Activated effector memory CD4-positive, alpha-beta T cell treated with Interleukin-2 at 50 U/mL for 16 hours (primary cell): ENCODE measurements at places on chromosomes 12 and 14.
A peak's percentile ranks its signal among the peaks of the same experiment; 100 is the strongest.

DNA sequence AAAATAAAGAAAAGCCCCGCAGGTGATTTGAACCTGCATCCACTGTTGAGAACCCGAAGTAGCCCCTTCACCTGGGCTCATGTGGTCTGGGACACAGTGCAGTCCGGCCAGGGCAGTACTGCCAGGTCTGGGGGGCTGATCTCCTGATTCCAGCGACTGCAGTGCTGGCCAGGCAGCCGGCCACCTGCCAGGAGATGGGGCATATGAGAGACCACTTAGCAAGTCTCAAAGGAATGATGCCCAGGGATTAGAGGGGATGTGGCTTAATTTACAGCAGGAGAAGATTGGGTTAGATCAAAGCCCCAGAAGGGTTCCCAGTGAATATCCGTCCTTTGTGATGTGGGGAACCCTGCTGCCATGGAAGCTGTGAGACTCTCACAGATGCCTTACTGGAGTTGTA lies 113.3 kb downstream of the PRMT8 start:
- no peak for DNase-seq

GRCh38 chr14:95484296-95484695 lies 32.2 kb downstream of the SYNE3 start:
- DNase-seq = no peak

- DNase-seq = no peak
These were observed 96.1 kb downstream of the PPHLN1 start for GRCh38 chr12:42421844-42422779.

- no peak for DNase-seq
These were observed 4.7 kb downstream of the LRIG3 start for GRCh38 chr12:58915634-58916033.

DNA sequence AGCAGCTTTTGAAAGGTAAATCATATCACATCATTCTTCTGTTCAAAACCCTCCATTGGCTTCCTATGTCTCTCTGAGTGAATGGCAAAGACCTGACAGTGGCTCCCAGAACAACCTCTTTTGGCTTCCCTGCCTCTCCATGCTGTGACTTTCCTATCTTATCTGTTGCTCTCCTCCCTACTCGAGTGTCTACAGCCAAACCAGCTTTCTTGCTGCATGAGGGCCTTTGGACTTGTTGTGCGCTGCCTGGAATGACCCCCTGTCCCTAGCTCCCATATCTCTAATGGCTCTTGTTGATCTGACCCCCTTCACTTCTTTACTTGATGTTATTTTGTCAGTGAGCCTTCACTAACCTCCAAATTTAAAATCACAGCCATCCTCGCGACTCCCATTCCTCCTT lies 2.5 kb downstream of the SYNE2 start:
- DNase-seq = no peak

- peak; percentile 46 for DNase-seq
These were observed 1.9 kb downstream of the DUSP16 start for GRCh38 chr12:12560587-12561370.

DNA sequence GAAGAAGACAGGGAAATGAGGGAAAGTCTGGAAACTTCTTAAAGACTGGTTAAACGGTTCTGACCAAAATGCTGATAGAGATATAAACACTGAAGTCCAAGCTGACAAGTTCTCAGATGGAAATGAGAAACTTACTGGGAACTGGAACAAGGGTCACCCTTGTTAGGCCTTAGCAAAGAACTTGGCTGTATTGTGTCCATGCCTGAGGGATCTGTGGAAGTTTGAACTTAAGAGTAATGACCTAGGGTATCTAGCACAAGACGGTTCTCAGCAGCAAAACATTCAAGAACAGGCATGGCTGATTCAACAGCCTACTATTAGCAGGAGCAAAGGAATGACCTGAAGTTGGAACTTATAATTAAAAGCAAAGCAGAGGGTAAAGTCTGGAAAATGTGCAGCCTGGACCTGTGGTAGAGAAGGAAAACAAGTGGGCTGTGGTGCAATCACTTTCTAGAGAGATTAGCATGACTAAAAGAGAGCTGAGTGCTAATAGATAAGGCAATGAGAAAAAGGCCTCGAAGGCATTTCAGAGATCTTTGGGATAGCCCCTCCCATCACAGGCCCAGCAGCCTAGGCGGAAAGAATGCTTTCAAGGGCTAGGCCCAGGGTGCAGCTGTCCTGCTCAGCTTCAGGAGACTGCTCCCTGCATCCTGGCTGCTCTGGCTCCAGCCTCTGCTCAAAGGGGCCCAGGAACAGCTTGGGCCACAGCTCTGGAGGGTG lies 60.3 kb downstream of the ATP2B1 start:
- no peak for DNase-seq
